ENCODE measurements at places on chromosomes 7 and 10.

DNA sequence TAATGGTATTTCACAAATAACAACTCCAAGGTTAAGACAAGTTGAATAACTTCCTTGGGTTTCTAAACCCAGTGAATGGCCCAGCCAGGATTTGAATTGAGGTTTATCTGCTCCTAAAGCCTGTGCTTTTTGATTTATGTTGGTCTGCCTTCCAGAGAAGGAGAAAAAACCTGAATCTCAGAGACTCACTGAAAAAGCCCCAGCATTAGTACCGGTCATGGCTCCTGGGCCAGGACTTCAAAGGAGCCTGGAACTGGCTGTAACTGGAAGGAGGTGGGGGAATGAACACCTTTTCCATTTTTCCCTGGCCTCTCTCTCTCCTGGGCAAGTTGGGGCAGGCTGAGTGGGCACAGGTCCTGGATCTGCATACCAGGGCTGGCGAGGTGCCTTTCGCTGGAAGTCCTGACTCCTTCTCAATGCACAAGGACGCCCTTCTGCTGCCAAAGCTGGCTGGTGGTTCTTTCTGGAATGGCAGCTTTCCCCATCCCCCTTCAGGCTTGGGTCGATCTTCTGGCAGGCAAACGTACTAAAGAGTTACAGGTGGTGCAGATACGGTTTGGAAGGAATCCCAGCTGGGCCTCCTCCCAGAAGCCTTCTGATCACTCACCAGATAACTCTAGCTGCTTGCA is 268.2 kb downstream of the PTEN start:
- no peak for DNase-seq

- no peak for DNase-seq
These were observed 144.0 kb downstream of the ZMYND11 start for GRCh38 chr10:279232-279631.

DNA sequence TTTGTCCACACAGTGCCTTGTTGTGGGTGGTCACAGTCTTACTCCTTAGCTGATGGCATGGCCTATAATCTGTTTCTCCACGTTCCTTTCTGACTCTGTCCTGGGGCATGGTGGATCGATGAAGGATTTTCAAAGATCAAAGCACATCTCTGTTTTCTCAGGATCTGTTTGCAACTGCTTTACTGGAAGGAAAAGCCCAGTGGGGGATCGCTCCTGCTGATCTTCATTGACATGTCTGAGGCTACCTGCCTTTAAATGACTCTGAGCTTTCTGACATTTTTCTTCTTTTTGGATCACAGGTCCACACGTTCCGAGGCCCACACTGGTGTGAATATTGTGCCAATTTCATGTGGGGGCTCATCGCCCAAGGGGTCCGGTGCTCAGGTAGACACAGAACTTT is 68.0 kb upstream of the PRR15 start:
- DNase-seq = no peak

DNA sequence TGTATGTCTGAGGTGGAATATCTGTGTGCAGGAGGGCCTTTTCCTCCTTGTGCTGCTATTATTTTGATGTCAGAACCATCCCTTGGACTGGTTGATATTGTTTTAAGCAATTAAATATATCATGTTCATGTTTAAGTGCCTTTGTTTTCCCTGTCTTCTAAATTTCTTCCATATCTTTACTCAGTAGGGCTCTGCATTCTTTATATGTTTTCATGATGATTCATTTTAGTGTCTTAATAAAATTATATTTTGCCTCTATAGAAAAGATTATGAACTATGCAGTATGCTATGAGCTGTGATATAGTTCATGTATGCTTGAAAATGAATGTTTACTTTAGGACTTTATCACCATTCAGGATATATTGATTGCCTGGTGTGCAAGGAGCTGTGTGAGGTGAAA is 34.8 kb downstream of the AHR start:
- DNase-seq = no peak

Measured in activated naive CD8-positive, alpha-beta T cell treated with anti-CD3 and anti-CD28 coated beads, Interleukin-2, amount 50 U/mL, for 16 hours (primary cell).